DMS53 (cell line): ENCODE measurements at places on chromosomes 5 and 9.

- DNase-seq, result no peak
These were observed 92.1 kb downstream of the DAB2IP start for GRCh38 chr9:121743441-121744001.

- DNase-seq, result peak; percentile 20
These were observed 23.4 kb upstream of the CORO2A start for GRCh38 chr9:98215821-98216220.

DNA sequence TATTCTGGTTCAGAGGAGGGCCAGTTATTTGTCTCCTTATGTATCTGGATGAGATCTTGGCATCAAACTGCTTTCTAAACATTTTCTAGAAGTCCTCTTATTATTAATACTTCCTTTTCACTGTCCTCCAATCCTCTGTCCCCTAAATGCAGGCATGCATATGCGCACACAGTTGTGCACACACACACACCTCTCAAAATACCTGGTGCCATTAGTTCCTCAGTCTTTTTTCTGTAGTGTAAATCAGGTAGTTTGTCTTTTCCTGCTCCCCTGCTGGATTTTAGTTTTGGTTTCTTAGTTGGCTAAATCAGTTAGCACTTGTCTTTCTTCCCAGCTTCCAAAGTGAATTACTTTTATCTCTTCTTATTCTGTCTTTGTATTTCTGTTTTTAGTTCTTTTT is 55.8 kb upstream of the LRRC70 start:
- no peak for DNase-seq

GRCh38 chr5:60978968-60979367 is 34.0 kb downstream of the NDUFAF2 start:
- no peak for DNase-seq

- DNase-seq, result no peak
These were observed 43.7 kb upstream of the ITGA1 start for GRCh38 chr5:52743970-52744369.
